Skin of body (tissue), 3 donors: ENCODE measurements at places on chromosomes 12 and 14. TPM values are rescaled to one million over a fixed set of nuclear protein-coding genes. Genes with fewer than 3 reads are reported as not detected.

FRMD6 gene
- total RNA-seq = 109 TPM

RNASE3 gene
- total RNA-seq = 2.7 TPM

NPAS3 gene
- total RNA-seq = 3.8 TPM

RD3L gene
- total RNA-seq = not detected

DUSP16 gene
- 24.2 TPM for total RNA-seq

GSC gene
- total RNA-seq = 0.99 TPM

GYS2 gene
- total RNA-seq = not detected

MAP3K9 gene
- 6.9 TPM for total RNA-seq

PSMC1 gene
- 83.5 TPM for total RNA-seq

PTCSC3 gene
- total RNA-seq = not detected

SLCO1B1 gene
- total RNA-seq = not detected

DNA sequence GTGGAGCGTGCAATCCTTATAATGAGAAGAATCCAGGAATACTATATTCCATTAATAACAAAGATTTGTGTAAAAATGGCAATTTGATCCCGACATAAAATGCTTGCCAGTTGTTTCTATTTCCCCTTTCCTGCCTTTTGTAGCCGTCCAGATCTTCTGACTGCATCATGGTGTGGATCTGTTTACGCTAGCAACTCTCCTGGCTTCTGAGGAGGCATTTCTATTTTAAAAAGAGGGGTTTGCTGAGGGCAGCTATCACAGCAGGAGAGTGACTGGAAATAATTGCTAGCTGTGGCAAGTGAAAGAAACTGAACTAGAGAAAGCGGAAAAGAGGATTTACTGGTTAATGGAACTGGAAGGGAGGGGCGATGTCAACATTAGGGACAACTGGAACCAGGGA, 145.6 kb downstream of the ATP23 start:
- DNase-seq = no peak

DNA sequence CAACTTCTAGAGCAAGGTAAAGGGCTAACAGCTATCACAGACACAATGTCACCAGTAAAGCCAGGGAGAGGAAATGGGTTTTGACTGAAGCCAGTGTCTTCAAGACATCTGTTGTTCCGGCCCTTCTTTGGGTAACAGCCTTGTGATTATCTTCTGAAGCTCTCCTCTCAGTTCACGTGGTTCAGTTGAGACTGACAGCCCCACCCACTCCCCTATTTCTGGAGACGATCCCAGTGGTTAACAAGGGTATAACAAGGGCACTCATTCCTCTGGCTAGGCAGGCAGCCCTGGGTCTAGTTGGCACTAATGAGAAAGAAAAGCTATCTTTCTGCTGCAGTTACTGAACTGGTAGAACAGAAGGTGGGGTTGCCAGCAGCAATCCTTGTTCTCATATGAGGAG, 6.9 kb downstream of the GNPTAB start:
- DNase-seq = no peak

GRCh38 chr12:86550218-86551145, 294.3 kb upstream of the MGAT4C start:
- DNase-seq = no peak

DNA sequence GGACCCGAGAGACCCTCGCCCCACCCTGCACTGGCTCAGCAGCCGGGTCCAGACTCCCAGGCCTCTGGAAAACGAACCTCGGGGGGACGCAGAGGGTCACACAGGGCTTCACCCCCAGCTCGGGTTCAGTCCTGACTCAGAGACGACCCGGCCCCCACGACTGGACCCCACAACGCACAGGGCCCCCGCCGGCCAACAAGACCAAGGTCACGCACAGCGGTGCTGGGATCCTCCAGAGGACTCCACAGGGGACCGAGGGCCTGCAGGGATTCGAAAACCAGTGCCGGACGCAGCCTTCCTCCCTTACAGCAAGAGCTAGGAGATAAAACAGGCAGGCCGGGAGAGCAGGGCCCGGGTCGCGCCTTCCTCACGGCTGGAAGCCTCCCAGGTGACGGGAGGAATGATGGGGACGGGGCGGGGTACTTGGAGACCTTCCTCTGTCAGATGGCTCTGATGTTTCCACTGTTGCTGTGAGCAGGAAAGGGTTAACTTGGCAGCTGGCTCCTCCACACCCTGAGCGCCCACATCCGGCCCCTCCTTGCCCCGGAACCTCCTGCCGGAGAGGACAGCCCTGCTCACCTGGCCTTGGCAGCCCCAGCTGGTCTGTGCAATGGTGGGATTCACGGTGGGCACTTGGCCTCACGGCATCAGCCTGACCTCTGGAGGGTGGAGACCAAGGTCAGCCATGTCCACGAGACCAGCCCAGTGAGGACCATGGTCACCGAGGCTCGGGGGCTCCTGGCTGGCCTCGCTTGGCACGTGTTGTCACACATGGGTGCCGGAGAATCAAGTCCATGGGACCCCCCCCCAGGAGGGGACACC, 46.2 kb downstream of the GALNT9 start:
- DNase-seq = no peak

DNA sequence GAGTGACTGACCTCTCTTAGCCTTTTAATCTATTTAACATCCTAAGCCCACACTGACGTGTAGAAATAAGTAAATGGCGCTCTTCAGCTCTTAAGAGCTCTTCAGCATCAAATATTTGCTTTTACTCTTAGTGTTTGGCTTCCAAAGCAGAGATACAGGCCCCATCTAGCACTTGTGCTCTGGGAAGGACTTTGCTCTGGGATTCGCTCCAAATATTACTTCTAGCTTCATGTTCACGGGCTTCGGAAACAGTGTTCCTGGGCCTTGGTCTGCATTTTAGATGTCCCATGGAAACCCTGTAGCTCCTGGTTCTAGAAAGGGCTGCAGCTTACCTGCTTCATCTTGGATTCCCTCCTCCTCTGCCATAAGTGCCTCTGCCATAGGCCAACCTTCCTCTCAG, 2.7 kb upstream of the NKX2-8 start:
- no peak for DNase-seq

- no peak for DNase-seq
Measured at GRCh38 chr14:92863286-92864080, 59.5 kb upstream of the CHGA start.

DNA sequence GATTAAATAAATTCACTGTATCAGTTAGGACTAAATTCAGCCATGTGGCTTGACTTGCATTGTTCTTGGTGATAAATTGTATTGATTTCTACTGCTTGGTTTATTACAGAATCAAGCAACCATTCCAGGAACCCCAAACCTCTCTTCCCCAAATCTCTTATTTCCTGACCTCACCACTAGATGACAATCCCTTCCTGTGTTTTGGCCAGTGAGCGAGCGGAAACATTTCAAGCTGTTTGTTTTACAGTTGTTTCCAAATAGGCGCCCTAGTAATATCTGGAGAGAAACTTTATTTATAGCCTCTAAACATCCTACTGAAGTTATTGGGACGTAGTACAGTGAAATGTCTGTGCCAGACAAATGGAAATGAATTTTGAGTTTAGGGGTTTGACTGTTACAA, 161.1 kb downstream of the SNAPC1 start:
- peak; percentile 65 for DNase-seq

DNA sequence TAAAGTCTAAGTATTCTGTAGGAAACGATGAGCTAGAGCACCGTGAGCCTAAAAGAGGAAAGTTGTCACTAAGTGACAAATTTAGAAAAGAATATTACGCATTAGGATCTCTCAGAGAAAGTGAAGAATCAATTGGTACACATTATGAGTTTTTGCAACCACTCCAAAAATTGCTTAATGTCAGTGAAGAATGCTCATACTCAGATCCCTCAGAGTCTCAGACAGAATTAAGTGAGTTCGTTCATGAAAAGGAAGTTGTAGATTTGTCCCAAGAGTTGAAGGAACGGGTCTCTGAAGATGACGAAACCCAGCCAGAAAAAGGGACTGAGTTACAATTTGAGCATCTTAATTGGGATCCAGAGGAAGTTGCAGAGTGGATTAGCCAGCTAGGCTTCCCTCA, 1.5 kb downstream of the SAMD15 start:
- DNase-seq = no peak

GRCh38 chr12:9625019-9625418, 17.3 kb upstream of the KLRB1 start:
- no peak for DNase-seq

DNA sequence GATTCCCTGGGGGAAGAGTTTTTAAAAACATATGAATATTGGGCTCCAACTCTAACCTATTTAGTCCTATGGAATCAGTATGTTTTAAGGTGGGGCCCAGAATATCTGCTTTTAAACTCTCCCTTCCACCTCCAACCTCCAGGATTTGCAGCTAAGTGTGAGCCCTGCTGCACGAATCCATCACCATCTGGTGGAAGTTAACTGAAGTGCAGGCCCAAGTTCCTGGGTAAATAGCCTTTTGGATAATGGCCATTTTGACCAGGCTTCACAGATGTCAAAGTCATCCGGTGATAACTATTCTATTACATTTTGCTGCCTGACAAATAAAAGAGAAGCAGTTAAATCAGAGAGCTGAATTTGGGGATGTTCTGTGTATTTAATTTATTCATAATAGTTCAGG, 58.1 kb upstream of the RMST start:
- no peak for DNase-seq

DNA sequence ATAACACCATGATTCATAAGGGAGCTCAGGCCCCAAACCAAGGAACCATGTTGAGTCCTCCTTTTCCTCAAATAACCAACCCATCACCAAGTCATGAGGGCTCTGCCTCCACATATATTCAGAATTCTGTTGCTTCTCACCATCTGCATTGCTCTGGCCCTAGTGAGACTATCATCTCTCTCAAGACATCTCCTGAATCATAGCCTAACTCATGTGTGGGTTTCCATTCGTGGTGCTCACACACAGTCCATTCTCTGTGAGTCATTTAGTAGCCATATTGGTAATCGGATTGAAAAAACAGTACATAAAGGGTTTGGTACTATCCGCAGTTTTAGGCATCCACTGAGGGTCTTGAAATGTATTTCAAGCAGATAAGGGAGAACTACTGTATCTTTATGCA, 5.1 kb upstream of the SLC38A2 start:
- no peak for DNase-seq

DNA sequence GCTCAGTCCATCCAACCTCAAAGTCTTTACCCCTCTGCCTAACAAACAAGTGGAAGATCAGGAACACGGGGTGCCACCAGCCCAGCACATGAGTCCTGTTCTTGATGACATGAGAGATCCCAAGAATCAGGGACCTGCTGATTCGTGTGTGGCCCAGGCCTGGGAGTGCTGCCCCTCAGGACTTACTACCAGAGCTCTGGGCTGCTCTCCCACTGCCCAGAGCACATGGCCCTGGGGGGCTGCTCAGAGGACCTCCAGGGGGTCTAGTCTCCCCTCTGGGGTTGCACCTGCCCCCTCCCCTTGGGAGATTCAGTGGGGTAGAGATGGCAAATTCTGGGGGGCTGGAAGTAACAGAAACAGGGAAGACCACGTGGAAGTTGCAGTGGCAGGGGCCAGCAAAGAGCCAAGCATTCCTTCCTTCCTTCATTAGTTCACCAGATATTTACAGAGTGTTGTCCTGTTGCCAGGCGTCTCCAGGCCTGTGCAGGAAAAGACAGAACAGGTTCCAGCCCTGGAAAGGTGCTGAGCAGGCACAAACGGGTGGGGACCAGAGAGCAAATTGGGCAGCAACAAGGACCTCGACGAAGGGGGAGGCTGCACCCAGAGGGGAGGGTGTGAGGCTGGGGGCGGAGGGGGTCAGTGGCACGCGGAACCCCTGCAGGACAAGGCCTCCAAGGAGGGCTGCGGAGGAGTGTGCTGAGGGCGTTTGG, 45.1 kb upstream of the MEG3 start:
- no peak for DNase-seq

DNA sequence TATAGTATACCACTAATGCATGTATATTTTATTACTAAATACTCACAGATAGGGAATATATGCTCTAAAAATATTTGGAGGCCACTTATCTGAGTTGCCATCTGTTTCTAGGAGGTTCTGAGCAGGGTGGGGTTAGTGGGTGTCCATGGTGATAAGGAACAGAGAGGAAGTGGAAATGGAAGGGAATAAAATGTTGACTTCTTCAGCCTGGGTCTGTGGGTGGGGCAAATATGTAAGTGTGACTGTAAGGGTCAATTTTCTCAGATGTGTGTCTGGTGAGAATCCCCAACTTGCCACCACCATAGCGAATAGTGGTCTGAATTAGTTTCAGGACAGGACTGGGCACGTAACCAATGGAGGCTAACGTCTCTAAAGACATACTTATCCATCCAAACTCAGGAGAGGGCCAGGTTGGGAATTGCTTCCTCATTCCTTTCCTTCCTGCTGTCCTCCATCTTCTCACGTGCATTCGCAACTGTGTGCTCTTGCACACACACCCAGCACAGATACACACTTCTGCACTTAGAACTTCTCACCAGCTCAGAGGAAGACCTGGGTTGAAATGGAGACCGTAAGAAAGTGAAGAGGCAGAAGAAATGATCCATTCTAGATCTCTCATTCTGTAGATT, 54.2 kb upstream of the GZMB start:
- DNase-seq = no peak

DNA sequence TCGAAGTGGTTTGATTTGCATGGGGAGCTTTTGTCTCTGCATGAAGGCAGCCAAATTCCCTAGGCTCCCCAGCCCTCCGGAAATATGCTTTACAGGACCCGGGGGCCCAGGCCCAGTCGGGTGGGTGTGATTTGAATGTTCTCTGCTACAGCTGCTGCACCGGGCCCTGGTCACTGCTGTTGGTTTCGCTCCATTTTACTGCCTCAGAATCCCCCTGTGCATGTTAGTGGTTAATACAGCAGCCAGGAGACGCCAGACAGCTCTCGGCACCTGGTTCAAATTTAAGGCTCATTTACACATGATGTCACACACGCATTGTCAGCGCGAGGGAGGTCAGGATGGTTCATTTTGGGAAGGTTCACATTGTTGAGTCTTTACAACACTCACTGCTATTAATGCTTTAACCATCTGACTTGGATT, 99.6 kb downstream of the SLC38A6 start:
- DNase-seq = peak; percentile 96

- no peak for DNase-seq
Measured at GRCh38 chr14:24982472-24983155, 67.3 kb downstream of the STXBP6 start.

- DNase-seq = no peak
Measured at GRCh38 chr12:113467142-113467501, 4.5 kb downstream of the LHX5 start.

- DNase-seq = no peak
Measured at GRCh38 chr14:21654215-21654614, 580 bp downstream of the OR4E2 start.

DNA sequence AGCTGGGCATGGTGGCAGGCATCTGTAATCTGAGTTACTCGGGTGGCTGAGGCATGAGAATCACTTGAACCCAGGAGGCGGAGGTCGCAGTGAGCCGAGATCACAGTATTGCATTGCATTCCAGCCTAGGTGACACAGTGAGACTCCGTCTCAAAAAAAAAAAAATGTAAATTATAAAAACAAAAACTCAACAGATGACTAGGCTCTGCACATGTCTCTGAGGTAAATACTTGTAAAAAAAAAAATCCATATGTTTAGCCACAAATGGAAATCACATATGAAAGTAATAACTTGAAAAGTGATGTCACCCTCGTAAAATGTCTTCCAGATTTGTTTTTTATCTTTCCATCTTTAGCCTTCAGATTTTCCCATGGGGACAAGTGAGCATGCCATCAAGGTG, 85.0 kb downstream of the KICS2 start:
- DNase-seq = no peak
